Motor neuron (in vitro differentiated cells): ENCODE measurements at places on chromosomes 12 and 14. TPM values are rescaled to one million over a fixed set of nuclear protein-coding genes. Genes with fewer than 3 reads are reported as not detected.

Gene RAD9B
- 0.18 and 0.52 TPM in 2 replicates for total RNA-seq

Gene PPM1H
- total RNA-seq, result 9.3 and 10.5 TPM in 2 replicates

Gene GOLT1B
- total RNA-seq, result 89.6 and 91.4 TPM in 2 replicates

Gene VWF
- total RNA-seq, result 1.3 and 1.9 TPM in 2 replicates

Gene LUM
- total RNA-seq, result 0.09 and 0.17 TPM in 2 replicates

Gene SIRT4
- 0.67 and 2.6 TPM in 2 replicates for total RNA-seq

Gene PLEKHD1
- 0.14 and 0.21 TPM in 2 replicates for total RNA-seq

Gene SLCO1B1
- total RNA-seq, result not detected in 2 replicates

Gene FOXN4
- total RNA-seq, result 18.6 and 19.7 TPM in 2 replicates

Gene NKX2-8
- not detected in 2 replicates for total RNA-seq

Gene TAS2R31
- total RNA-seq, result 1.3 and 2.5 TPM in 2 replicates

Gene RFX4
- total RNA-seq, result 0.41 and 0.49 TPM in 2 replicates

Gene TAS2R7
- total RNA-seq, result 0.49 TPM in 1 of 2 replicates, not detected in the other
